ENCODE measurements at places on chromosomes 11 and 22.

DNA sequence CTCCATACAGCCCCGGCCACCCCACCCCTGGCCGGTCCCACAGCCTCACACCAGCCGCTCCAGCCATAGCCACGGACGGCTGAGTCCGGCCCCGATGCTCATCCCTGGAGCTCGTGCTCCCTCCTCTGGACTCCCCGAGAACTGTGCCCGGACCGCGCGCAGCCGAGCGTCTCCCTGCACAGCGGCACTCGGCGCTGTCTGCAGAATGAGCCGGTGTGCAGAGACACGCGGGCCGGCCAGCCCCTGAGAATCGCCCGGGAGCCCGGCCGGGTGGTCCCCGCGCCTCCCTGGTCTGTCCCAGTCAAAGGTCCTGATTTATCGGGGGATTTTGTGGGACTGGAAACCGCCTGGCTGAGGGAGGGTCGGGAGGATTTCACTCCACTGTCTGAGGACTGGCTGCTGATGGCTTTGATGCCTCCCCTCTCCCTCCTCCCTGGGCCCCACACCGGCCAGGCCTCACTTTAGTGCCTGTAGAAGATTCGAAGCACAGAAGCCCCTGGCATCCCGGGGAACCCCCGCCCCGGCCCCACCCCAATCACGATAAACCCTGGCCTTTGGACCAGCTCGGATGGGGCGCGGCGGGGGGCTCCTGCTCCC lies 102.7 kb downstream of the BRD1 start:
- DNase-seq: peak; percentile 19

DNA sequence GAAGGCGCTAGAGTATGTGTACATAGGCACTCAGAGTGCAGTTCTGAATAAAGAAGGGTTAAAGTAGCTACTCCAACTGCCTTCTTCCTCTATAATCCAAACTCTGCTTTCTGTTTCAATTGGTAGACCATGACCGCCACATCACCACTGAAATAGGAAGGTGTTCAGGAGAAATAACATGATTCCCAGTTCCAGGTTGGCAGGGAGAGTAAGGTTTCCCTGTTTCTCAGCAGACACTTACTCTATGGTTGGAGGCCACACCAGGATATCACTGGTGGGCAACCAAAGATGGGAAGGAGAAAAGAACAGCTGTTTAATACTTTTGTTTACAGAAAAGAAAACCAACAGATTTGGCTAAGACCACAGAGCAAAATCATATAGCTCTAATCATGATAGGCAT lies 37.9 kb downstream of the PAK1 start:
- no peak for DNase-seq

- no peak for DNase-seq
Observed at GRCh38 chr22:43004362-43005035, 10.4 kb downstream of the PACSIN2 start.

DNA sequence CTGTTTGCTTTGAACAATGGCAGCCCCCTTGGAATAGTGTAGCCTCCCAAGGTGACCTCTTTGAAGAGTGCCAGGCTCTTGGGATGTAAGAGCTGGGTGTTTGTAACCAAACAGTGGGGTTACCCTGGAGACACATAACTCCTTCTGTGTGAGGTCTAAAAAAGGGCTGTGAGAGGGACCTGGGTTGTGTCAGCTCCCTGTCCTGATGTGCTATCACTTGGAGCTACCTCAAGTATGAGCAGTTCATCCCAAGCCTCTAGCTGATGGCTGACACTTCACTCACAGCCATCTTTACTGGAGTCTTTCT lies 40.2 kb downstream of the TSPAN18 start:
- DNase-seq: no peak

DNA sequence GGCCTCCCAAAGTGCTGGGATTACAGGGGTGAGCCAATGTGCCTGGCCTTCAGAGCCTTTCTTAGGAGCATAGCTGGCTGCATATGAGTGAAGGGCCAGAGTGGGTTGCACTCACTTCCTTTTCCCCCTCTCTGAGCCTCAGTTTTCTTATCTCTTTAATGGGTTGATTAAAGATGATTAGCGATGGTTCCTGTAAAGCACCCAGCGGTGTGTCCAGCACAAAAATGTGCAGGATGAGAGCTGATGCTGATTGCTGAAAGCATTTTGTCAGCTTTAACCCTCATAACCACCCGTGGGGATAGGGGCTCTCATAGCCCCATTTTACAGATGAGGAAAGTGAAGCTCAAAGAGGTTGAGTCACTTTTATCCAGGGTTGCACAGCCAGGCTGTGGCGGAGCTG lies 5.5 kb downstream of the CACNA1I start:
- DNase-seq: no peak

DNA sequence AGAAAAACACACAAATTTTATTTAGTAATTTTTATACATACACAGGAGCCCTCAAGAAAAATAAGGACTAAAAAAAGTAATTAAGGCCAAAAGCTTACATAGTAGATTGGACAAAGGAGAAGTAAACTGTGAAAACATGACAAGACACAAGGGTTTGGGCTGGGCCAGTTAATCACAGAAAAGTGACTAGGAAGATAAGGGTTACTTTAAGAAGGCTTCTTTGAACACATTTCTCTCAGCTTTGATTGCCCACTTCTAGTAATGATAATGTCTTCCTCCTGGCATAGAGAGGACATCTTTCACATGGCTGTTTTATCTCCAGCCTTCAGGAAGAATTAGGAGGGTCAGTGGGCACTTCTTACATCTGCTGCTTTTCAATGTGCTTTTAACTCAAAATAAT lies 3.4 kb downstream of the RNF141 start:
- no peak for DNase-seq

DNA sequence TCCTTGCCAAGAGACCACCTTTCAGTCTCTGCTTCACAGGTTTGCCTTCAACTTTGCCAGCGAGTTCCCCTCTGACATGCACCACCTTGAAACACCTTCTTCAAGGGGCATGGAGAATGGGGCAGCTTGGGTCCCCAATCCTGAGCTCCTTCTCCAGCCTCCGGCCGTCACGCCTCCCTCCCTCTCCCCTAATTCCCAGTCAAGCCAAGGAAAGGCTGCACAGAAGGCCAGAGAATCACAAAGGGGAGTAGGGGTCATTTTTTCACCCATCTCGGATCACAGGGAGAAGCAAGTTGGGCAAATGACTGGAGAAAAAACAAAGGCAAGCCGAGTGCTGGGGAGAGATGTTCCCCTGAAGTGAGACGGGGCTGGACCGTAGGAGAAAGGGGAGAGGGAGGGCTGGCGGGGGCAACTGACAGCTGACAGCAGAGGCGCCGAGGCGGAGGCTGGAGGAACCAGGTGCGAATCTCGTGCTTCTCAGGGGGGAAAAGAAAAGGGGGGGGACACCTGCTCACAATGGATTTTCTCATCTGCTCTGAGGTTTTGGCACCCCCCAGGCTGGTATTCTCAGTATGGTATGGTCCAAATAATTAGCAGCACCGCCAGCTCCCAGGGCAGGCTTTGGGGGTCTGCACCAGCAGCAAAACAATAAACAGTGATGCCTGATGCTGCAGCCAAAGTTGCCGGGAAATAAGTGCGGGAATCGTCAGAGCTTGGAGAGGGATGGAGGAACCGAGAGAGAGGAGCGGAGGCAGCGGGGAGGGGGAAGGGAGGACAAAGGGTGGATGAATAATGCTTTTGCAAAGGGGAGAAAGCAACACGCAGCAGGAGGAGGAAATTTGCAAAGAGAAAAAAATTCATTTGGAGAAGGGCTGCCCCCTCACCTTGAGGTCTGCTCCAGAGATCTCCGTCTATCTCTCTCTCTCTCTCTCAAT lies 644 bp downstream of the YPEL4 start:
- peak; percentile 29 for DNase-seq

DNA sequence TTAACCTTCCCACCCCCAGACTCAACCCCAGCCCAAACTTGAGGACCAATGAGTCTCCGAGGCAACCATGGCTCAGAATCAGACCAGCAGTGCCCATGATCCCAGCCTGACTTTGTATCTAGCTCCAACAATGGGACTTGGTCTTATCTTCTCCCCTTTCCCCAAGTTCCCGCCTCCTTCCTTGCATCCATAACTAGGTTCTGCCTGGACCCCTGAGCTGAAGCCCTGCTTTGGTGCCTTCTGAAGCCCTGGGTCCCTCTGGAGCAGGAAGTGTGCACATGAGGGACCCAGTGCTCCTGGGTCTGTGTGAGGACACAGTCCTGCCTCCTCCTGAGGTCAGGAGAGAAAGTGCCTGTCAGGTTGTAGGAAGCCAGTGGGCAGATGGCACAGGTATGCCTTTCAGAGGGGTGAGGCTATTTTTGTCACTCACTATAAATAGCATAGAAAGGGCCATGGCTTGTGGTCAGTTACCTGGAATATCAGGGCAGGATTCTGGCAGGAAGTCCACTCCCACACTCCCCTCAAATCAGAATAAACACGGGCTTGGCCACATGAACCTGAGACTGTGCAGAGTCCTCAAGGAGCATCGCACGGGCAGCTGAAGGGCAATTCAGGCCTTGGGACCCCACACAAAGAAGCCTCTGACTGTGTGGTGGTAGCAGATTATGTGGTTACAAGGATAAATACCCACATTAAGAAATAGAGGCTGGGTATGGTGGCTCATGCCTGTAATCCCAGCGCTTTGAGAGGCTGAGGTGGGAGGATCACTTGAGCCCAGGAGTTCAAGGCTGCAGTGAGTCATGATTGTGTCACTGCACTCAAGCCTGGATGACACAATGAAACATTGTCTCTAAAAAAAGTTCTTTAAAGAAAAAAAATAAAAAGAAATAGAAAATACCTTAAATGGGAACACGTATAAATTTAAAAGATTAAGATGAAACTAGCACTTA lies 27.4 kb downstream of the RCN1 start:
- no peak for DNase-seq

DNA sequence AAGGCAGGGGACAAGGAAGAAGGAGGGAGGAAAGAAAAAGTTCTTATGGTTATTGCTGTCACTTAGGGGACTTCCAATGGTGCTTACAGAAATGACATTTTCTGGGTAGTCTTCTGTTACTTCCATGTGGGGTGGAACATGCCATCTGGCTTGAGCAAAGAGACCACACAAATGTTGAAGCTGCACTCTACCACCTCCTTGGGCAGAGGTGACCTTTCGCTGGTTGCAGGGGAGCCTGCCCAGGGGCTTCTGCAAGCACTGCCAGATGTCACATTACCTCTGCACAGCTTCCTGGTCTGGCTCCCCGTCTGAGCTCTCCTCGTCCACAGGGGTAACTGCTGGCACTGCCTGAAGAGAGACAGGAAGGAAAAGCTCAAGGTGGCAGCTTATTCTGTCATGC lies 32.6 kb upstream of the APOA1 start:
- no peak for DNase-seq

GRCh38 chr11:44885065-44885810 lies 65.4 kb downstream of the TP53I11 start:
- DNase-seq: no peak

DNA sequence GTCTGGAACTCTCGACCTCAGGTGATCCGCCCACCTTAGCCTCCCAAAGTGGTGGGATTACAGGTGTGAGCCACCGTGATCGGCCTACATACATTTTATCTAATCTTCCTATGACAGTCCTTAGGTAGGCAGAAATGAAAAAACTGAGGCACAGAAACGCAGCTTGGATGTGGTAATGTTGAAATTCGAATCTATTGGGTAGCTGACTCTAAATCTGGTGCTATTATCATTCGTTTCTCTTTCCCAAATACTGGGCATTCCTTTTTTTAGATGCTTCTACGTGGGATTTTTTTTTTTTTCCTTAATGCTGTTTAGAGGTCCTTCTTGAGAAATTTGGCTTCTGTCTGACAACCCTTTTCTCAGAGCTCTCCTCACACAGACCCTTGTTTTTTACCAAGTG lies 41.5 kb downstream of the FCHSD2 start:
- no peak for DNase-seq

DNA sequence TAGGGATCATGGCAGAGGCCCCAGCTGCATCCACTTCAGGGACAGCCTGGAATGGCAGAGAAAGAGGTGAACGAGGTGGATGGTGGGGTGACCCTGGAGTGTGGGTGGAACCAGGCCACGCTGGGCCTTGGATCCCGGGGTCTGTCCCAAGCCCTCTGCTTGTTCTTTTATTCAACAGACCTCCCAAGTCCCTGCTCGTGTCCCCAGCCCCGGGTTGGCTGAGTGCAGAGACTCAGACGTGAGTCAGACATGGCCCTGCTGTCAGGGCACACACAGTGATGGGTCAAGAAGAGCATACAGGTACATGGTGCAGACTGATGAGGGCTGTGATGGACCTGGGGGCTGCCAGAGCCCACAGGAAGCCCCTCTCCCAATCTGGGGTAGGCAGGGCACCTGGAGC lies 6.6 kb downstream of the ARHGAP8 start:
- no peak for DNase-seq

DNA sequence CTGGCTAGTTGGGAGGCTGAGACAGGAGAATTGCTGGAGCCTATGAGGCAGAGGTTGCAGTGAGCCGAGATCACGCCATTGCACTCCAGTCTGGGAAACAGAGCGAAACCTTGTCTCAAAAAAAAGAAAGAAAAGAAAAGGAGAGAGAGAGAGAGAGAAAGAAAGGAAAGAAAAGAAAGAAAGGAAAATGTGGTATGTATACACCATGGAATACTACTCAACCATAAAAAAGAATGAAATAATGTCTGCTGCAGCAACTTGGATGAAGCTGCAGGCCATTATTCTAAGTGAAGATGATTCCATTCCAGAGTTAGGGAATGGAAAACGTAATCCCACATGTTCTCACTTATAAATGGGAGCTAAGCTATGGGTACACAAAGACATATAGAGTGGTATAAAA lies 30.8 kb downstream of the TTC28 start:
- no peak for DNase-seq

DNA sequence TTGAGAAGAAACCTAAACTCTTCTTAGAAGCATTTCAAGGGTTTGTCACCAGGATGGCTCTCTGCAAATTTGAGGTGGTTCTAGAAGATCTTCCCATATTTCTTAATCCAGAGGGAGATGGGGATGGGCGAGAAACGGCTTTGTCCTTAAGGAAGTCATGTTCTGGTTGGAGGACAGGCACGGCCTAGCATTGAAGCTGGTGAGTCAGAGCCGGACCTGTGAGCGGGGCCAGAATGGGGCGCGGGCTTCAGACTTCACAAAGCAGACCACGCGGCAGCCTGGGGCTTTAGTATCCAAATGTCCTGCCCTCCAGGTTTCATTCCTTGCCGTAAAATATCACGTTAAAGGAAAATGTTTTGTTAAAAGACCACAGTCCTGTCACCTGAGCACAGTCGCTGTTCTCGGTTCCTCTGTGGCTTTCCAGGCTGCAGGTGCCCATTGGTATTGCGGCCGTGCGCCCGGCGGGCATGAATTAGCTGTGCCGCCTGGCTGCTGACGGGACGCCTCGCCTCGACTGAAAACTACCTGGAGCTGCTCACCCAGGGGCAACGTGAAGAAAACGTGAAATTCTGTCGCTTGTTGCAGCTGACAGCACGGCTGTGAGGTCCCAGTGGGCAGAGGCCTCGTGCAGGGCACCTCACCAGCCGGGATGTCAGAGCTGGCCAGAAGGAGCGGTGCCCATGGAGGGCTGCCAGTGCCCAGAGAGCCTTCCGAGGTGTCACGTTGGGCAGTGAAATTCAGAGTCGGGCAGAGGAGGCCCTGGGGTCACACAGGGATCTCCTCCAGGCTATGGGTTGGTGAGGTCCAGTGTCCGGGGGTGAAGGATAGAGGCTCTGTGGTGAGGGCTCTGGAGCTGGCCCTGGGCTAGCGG lies 59.0 kb downstream of the LRP5 start:
- no peak for DNase-seq

Measured in hindlimb muscle (tissue), 1 donor.